NCI-H2171 treated with DMSO at 0.1 percent for 48 hours (cell line): ENCODE measurements at places on chromosomes 7 and 10.

GRCh38 chr10:44198096-44198779 lies 186.7 kb downstream of the CXCL12 start:
- no peak for DNase-seq

DNA sequence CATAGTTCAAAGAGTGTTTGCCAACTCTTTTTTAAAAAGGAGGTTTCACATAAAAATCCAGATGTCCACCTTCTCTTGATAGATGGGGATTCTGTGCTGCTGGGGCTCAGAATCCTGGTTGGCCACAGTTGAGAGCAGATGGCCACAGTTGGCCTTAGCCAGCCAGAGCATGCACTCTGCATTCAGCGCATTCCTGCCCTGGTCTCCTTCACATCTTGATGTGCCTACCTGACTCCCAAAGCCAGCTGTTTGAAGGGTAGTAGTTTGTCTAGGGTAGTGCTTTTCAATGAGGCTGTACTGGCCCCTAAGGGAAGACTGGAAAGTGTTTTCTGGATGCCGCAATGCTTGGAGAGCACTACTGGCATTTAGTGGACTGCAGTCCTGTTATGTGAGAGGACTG lies 208.1 kb upstream of the HDAC9 start:
- no peak for DNase-seq

- DNase-seq, result no peak
These were observed 56.7 kb upstream of the KIAA1217 start for GRCh38 chr10:24152270-24152669.

DNA sequence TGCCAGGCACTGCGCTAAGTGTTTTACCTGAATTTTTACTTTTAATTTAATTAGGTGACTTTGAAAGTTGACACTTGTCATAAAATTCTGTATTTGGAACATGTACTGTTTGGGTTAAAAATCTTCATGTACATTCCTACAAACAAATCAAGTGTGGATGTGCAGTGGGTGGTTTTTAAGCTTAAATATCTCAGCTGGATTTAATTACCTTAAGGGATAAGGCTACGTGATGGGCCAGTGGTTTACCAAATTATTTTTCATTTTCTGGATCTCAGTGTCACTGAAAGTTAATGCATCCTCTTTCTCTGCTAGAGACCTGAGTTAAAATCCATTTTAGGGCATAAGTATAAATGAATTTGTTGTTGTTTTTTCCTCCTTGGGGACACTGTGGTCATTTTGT lies 51.1 kb downstream of the EXOC4 start:
- DNase-seq, result no peak

GRCh38 chr7:149398195-149398820 lies 62.6 kb downstream of the ZNF777 start:
- no peak for DNase-seq

- DNase-seq, result no peak
These were observed 90.2 kb downstream of the DLG5 start for GRCh38 chr10:77836299-77836820.

DNA sequence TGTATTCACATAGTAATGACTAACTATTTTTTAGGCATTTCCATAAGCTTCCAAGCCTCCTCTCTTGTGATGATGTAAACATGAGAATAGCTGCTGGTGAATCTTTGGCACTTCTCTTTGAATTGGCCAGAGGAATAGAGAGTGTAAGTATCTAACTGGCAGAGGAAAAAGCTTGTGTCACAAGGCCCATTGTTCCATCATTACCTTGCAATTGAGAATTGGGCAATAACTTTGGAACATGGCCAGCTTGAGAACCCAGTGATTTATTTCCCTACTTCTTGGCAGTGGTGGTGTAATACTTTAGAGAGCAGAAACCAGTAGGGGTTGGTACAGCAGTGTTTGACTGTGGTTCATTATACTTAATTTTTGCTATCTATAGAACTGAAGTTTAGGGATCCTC lies 12.0 kb downstream of the IFRD1 start:
- no peak for DNase-seq

- peak; percentile 20 for DNase-seq
These were observed 996 bp upstream of the C10orf90 start for GRCh38 chr10:126671402-126671975.

DNA sequence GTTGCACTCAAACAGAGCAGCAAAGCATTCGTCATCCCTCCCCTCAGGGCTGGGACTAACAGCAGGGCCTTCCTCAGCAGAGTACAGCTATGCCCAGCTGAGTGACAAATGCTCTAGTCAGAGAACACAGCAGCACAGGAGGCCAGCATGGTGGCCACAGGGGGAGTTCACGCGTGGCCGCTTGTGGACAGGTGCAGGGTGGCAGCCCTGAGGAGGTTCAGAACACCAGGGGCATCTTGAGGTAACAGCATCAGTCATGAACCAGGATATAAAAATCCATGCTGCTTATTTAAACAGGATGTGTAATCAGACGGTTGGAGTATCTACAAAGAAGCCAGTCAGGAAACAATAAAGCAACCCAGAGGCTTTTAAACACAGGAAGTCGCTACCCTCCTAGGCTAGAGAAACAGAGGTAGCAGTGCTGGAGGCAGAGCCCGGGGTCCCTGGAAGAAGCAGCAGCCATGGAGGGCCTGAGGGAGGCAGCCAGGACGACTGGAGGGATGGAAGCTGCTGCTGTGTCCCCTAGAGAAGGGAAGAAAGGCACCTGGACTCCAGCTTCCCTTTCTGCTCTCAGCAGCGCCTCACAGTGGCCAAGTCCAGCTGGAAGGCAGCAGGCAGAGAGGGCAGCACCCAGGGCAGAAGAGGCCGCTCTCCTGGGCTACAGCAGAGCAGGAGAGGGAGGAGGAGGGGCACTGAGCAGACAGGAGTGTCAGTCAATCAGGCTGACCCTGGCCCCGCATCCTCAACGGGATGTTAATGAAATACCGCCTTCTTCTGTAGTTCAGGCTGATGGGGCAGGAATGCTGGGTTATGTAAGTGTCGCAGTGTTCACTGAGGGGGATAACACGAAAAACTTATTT lies 70.8 kb upstream of the UCN3 start:
- DNase-seq, result no peak

DNA sequence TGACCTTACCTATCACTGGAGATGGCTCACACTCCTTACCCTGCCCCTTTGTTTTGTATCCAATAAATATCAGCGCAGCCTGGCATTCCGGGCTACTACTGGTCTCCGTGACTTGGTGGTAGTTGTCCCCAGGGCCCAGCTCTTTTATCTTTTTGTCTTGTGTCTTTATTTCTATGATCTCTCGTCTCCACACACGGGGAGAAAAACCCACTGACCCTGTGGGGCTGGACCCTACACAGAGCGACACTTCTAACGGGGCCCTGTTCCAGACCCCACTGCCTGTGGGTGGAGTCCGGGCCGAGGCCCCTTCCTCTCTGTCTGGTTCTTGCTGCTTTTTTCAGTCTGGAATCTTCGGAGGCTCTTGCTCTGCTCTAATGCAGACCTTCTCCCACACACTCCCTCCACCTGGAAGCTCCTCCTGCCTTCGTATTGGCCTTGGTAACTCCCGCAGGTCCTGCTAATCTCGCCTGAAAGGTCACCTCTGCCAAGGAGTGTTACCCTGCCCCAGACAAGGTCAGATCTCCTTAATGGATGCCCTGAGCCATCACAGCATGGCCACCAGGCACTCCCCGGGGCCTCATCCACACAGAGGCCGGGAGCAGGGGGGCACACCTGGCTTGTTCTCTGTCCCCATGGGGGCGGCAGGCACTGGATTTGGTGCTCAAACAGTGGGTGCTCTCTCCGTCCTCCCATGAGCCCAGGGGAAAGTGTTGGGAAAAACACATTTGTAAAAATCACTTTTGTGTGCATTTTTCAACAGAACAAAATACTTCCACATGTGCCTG lies 531.7 kb downstream of the PTPRN2 start:
- DNase-seq, result no peak

- DNase-seq, result peak; percentile 62
These were observed 844 bp downstream of the FBXW4 start for GRCh38 chr10:101693978-101694673.

- no peak for DNase-seq
These were observed 451.7 kb downstream of the IPMK start for GRCh38 chr10:57815949-57816348.

GRCh38 chr7:34982371-34983019 lies 54.8 kb downstream of the DPY19L1 start:
- DNase-seq, result no peak

- peak; percentile 76 for DNase-seq
These were observed 26.5 kb upstream of the RBM20 start for GRCh38 chr10:110617425-110618229.

DNA sequence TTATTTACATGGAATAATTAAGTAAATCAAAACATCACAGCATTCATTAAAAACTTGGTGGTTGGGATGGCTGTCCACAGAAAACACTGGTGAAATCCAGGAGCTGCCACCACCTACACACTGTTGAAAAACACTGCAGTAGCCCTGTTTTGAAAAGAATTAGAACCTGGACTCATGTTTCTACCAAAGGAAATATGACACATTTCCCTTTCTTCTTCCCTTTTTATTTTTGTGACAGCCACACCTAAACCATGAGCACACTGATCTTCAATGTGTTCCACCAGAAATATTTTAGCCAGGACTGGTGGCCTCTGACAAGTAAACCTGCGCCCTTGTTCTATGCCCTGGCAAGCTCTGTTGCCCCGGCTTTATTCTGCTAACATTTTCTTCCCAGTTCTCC lies 3.3 kb downstream of the TMEM140 start:
- DNase-seq, result no peak

- no peak for DNase-seq
These were observed 866.3 kb downstream of the ANKRD7 start for GRCh38 chr7:119090851-119091250.

- no peak for DNase-seq
These were observed 42.3 kb downstream of the BRI3 start for GRCh38 chr7:98323597-98324322.

GRCh38 chr10:113019692-113020474 lies 69.8 kb downstream of the TCF7L2 start:
- DNase-seq, result peak; percentile 1

DNA sequence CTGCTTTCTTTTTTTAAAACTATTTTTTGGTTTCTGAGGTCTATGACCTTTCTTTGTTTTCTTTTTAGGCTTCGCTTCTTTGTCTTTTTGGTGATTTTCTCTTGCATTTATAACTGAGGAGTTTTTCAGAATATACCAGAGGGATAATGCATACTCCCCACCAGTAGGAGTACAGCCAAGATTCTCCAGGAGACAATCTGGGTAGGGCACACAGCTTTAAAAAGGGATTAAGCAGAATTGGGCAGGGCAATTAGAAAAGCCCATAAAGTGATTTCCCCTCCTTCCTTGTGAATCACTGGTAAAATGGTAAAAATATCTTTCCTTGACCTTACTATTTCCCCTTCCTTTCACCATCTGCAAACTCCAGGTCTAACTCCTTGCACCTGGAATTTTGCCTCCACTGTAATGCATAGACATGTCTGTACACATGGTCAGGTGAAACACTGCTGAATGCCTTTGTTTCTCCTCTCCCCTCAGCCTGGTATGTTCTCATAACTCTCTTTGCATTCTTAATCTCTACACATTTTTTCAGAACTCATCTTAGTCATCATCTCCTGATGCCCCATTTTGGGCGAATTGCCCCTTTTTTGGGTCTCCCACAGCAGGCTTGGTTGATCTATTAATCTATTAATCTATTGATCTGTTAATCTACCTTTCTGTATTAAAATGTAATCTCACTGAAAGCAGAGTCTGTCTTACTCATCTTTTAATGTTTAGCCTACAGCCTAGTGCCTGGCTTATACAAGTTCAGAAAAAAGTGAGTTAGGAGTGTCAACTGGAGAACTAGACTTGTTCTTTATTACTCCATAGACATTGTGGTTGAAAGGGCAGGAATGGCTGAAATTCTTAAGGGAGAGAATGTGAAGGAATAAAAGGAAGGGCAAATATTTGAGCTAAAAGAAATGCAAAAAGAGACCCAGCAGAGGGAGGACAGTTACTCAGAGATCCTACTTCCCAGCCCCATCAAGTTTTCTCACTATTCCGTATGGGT lies 64.6 kb downstream of the MDFIC start:
- DNase-seq, result no peak

GRCh38 chr10:30098629-30099028 lies 39.2 kb upstream of the JCAD start:
- DNase-seq, result no peak
